Activated CD8-positive, alpha-beta memory T cell treated with anti-CD3 and anti-CD28 coated beads for 1 hour (primary cell): ENCODE measurements at places on chromosomes 5 and 9.

- DNase-seq, result no peak
These were observed 59.0 kb downstream of the SCAMP1 start for GRCh38 chr5:78419396-78419795.

DNA sequence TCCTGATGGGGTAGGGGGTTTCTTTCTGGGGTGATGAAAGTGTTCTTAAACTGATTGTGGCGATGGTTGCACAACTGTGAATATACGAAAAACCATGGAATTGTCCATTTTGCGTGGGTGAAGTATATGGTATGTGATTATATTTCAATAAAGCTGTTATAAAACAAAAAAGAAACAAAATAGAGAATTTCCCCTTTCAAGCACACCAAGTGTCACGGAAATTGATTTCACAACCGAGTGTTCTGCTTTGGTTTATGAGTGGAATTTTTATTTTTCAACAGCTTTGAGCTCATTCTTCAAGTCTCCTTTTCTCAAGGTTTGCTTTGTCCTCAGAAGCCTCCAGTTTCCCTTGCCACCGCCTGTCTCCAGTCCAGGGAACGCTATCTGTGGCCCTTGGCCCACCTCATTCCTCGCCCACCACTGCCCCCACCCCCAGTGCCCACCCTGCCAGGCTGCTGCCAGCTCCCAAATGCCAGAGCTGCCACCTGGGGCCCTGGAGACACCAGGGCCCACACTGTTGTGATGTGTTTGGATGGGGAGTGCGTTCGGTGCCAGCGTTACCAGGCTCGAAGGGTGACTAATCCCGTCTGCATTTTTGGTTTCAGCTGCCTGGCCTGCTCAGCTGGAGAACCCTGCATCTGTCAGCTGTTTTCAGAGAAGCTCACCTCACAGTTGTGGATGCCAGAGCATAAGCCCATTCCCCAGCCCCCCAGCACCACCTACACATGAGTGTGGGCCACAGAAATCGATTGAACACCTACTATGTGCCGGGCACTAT, 30.4 kb downstream of the DUSP1 start:
- DNase-seq, result no peak

DNA sequence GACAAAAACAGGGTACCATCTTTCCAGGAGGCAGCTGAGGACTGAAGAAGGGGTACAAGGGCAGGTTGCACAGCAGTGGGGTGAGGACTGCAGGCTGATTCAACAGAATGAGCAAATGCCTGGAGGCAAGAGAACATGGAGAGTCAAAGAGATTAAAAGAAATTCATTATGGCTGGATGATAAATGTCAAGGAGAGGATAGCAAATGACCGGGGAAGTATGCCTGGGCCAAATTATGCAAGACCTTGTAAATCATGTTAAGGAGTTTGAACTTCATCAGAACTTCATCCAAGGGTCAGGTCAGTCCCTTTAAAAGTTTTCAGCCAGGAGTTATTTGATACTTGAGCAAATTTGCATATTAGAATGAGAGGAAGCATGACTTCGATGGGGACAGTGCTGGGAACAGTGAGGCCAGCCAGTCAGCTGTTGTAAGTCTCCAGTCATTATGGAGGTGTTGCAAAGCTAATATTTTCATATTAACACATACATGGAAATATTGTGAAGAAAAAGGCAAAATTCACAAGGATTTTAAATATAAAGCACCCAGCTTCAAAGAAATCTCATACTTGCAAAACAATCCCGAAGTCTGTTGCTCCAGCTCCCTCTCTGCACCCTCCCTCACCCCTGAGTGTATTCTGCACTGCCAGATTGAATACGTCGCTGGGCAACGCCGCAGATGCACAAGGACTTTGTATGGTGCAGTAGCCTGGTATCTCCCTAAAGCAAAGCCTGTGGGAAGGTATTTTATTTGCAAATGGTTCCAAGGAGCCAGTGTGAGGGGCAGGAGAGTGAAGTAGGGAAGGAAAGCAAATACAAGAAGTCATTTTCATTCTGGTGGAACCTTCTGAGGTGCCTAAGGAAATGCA, 509.8 kb upstream of the TLE4 start:
- no peak for DNase-seq

DNA sequence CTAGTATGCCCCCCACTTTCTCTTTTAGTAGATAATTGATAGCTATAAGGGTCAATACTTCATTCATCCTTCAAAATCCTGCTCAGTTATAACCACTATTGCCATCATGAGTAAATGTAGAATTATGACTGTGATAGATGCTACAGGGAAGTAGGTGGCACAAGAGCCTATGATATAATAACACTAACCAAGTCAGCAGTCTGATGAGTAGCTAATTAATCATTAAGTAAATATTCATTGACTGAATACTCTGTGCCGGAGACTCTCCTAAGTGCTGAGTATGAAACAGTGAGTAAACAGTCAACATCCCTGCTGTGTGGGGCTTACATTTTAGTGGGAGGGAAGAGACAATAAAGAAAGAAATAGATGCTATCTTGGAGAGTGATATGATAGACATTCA, 430.3 kb upstream of the ZNF462 start:
- no peak for DNase-seq

GRCh38 chr5:90144625-90145327, 264.8 kb downstream of the CETN3 start:
- no peak for DNase-seq

GRCh38 chr9:135516132-135516860, 4.9 kb upstream of the LCN1 start:
- DNase-seq, result no peak

GRCh38 chr9:114856942-114857315, 51.1 kb upstream of the TNFSF15 start:
- no peak for DNase-seq

DNA sequence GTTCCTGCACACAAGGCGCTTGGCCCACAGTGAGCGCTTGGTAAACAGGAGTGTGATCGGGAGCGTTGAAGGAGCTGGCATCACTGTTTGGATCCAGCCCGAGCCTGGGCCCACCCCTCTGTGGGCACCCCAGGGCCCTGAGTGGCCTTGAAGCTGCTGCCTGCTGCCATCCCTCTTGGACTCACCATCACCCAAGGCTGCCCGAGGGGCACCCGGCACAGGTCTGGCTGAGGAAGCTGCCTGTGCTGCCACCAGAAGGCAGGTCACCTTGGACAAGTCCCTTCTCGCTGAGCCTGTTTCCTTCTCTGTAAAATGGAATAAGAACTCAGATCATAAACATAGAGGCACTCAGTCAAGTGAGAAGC, 53.6 kb downstream of the LRSAM1 start:
- no peak for DNase-seq

GRCh38 chr5:141686648-141687416, 4.8 kb upstream of the ARAP3 start:
- no peak for DNase-seq

GRCh38 chr9:112472996-112473395, 13.6 kb upstream of the KIAA1958 start:
- no peak for DNase-seq

DNA sequence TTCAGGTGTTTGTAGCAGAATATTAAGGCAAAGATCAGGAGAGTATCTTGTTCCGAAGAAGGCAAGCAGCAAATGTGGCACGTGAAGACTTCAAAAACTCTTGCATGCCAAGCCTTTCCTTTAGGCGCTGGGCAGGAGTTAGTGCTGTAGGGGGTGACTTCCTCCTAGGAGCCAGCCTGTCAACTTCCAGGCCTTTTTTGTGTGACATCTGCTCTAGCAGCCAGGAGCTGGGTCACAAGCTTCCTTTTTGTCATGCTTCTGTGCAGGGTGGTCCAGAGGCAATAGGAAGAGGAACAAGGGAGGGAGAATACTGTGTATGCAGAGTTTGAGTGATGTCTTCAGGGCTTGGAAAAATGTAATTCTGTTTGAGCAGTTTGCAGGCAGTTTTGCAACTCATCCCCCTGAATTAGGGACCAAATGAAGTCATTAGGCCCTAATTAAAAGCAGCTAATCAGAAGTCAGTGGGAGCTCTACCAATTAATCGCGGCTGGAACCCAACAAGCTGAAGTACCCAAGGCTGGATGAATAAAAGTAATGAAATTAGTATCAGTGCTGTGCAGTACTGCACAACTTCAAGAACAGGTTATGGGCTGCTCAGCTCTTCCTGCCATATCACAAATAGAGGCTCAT, 53.5 kb downstream of the TLR4 start:
- no peak for DNase-seq

DNA sequence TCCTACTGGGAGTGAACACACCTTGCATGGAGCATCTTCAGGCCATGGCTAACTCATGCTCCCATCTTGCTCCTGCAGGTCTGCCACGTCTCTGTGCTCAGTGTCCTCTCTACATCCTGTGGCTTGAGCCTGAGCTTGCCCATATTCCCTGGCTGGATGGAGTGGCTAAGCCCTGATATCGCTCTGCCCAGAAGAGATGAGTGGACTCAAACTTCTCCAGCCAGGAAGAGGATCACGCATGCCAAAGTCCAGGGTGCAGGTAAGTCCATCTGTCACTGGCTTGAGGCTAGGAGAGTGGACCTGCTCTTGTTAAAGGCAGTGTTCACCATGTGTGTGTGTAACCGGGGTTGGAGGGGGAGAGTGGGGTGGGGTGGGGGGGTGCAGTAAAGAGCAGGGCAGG, 1.6 kb upstream of the RGS3 start:
- no peak for DNase-seq

DNA sequence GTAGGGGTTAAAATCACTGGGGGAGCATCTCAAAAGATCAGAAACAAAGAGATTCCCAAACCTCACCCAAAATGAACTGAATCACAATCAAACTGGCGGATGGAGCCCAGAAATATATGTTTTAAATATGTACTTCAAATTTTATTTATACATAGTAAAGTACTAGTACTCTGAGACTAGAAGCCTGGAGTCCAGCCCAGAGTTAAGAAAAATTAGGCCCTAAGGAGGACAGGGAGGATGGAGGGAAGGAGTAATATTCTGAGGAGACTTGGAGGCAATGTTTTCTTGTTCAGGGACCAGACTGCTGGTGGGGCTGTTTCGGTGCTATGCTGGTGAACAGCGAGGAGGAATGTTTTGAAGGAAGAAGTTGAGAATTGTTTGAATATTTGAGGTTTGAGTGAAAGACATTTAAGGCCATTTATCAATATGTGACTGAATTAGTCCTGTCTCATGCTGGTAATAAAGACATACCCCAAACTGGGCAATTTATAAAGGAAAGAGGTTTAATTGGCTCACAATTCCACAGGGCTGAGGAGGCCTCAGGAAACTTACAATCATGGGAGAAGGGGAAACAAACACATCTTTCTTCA, 552.4 kb upstream of the DAB2 start:
- DNase-seq, result no peak

DNA sequence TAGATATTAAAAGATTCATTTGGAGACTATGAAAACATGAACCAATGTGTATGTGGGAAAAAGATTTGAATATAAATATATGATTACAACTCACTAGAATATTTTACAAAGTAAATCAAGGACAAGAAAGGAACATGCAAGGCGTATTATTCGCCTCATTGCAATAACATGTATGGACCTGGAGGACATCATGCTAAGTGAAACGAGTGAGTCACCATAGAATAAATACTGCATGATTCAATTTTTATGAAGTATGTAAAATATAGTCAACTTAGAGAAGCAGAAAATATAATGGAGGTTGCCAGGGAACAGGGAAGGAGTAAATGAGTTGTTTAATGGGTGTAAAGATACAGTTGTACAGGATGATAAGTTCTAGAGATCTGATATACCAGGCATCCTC, 4.9 kb downstream of the TXNDC8 start:
- DNase-seq, result no peak

- no peak for DNase-seq
These were observed 147.4 kb upstream of the IRX4 start for GRCh38 chr5:2030131-2030530.

- no peak for DNase-seq
These were observed 13.6 kb upstream of the CXXC5 start for GRCh38 chr5:139634541-139634940.
